EH (cell line): ENCODE measurements at places on chromosomes 12 and 14.

- DNase-seq: no peak
Measured at GRCh38 chr14:93879362-93879983, 47.7 kb upstream of the FAM181A start.

DNA sequence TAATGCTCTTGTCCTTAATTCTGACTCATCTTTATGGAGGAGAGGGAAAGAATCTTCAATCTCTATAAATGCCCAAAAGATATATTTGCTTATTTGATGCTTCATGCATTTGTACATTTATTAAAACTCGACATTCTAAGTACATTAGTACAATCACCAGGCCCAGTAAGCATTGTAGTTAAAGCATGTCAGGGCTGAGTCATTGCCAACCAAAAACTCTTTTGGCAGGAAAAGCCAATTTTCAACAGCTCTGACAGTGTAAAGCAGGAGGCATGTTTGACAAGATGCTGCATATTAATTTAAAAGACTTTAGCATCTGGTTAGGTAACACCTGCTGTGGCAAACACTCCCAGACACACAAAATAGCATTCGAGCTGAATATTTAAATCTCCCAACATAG is 290.9 kb downstream of the PPFIA2 start:
- DNase-seq: no peak

GRCh38 chr14:69822456-69822855 is 25.4 kb upstream of the SLC10A1 start:
- DNase-seq: no peak

DNA sequence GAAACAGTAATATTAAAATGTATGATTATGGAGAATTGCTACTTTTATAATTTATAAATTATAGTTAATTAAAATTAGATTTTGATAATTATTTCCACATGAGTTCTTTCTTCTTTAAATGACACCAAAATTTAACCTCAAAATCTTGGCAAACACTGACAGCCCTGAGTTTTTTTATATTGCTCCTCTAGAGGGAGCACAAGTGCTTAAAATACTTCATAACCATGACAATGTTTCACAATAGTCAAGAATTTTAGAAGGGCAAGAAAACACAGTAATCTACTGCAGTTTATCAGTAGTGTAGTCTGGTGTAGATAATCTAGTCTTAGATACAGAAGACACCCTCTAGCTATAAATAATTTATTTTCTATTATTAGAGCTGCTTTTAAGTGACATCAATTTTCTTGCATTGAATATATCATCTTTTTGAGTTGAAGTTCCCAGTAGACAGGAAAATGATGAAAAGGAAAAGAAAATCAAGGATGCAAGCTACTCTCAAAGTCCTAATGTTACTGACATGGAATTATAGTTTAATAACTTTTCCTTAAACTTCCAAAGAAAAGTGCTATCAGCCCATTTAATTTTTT is 14.3 kb upstream of the PTGER2 start:
- peak; percentile 65 for DNase-seq

DNA sequence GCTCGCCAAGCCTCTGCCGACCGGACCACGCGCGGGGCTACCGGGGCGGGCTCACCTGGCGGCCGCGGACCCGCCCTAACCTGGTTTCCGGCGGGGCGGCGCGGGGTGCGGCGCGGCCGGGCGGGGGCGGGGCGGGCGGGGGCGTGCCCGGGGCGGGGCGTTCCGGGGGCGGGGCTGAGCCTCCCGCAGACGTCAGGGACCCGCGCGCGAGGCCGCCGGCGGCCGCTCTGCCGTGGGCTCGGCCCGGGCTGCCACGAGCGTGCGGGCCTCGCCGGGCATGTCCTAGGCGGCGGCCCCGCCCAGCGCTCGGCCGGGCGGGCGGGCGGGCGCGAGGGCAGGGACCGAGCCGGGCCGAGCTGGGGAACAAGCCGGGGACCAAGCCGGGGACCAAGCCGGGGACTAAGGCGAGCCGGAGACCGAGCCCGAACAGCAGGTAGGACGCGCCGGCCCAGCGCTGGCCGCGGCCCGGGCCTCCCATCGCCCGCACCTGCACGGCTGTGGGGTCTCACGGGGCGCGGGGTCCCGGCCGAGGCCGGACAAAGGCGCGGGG is at the start of gene CEP170B:
TSS of gene CEP170B (plus strand) at position 188 of the 550 bp plus-strand sequence. CDS start 3,183 bp downstream, outside the sequence.
- peak; percentile 58 for DNase-seq

DNA sequence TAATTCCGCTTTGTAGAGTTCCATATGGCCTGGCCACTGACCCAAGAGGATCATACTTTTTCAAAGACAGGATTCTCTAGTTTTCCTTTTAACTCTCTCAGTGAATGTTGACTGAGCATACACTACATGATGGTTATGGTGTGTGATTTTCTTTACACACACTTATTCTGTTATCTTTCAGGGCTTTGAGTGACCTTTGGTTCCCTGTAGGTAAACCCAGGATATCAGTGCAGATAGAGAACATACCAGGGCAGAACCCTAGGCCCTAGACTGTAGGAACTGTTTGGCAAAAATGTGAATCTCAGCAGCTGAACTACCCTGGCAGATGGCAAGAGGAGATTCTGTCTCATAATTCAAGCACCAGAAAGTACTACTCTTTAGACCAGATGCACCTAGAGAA is 159.6 kb downstream of the KCNA5 start:
- no peak for DNase-seq

DNA sequence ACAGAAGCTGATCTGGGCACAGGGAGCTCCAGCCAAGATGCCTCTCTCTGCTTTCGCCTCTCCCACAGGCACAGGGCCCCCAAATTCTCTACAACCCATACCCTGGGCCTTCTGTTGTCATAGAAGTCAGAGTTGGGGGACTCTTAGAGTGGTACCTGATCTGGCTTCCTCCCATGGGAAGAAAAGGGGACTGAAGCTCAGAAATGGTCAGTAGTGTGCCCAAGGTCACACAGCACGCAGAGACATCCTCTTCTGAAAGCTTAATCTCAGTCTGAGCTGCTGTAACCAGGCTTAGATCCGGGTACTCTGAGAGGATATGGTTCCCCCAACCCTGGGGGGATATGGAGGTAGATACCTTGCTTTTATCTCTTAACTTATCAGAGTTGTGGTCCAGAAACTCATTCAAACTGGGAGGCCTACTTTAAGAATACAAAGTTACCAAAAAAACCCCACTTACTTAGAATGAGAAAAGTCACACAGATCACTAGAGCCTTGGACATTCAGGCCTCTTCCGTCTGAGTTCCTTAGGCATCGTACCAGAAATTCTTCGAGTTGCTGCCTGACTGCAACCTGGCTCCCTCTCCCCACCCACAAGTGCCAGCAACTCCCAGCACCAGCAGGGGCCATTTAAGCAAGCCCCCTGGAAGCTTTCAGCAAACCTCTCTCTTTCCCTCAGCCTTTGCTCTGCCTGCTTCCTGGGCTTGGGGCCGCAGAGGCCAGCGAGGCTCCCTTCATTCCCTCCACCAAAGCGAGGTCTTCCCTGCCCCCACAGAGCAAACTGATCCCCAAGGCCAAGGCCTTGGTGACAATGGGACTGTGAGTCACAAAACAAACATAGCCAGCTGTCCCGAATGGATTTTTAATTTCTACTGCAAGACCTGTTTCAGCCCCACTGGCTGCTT is 13.9 kb downstream of the KRT7 start:
- no peak for DNase-seq

- DNase-seq: peak; percentile 8
Measured at GRCh38 chr12:64946132-64946829, 121.8 kb downstream of the TBC1D30 start.

DNA sequence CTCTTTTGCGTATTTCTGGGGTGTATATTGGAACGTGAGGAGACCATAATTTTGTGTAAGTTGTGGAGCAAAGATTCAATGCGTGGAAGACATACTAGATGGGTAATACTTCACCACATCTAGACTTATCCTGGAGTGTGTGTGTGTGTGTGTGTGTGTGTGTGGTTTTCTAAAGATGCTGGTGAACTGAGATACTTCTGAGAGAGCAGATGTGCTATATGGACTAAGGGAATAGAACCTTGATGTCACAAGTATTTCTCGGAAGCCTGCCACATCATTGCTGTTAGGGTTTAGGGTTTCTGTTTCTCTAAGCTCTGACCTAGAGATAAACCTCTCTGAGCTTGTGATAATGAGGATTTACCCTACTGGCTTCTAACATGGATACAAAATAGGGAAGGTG is 138.8 kb downstream of the DACT1 start:
- no peak for DNase-seq

GRCh38 chr12:49868952-49869815 is 26.3 kb upstream of the BCDIN3D start:
- DNase-seq: peak; percentile 99

GRCh38 chr12:116138364-116138763 is 139.1 kb downstream of the MED13L start:
- DNase-seq: peak; percentile 65

DNA sequence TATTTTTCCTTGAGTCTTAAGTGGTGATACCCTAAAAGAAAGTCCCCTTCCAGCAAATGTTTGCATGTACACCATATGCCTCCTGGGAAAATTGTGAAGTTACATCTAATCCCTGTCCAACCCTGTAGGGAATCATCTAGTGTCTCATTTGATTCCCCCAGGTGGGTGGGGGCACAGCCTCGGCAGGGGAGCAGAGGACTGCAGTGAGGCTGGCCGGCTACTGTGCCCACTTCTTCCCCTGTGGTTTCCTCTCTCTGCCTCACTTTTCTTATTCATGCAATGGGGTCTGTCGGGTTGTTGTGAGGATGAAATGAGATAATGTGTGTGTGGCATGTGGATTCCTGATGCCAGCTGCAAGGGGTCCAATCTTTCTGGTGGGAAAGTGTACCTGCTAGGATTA is 6.0 kb downstream of the PAPLN start:
- no peak for DNase-seq

- no peak for DNase-seq
Measured at GRCh38 chr14:59633486-59633885, 56.9 kb upstream of the CCDC175 start.

DNA sequence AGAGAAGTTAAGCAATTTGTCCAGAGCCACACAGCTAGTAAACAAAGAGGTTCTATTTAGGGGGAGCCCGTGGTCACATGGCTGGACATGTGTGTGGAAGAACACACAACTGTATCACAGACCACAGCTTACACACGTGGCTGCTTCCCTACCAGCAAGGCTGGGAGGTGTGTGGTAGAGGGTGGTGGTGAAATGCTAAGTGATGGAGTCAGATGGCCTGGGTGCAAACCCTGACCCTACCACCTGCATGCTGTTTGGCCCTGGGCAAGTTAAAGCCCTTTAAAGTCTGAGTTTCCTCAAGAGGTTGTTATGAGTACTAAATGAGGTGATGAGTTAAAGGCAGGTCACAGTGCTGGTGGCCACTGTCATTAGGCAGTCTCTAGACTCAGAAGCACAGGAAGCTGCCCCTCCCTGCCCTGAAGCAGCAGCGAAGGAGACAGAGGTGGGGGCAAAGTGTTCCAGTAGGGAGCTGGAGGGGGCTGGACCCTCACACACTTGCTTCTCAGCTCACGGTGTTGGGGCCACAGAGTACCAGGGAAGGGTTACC is 64.2 kb downstream of the ERH start:
- DNase-seq: no peak

DNA sequence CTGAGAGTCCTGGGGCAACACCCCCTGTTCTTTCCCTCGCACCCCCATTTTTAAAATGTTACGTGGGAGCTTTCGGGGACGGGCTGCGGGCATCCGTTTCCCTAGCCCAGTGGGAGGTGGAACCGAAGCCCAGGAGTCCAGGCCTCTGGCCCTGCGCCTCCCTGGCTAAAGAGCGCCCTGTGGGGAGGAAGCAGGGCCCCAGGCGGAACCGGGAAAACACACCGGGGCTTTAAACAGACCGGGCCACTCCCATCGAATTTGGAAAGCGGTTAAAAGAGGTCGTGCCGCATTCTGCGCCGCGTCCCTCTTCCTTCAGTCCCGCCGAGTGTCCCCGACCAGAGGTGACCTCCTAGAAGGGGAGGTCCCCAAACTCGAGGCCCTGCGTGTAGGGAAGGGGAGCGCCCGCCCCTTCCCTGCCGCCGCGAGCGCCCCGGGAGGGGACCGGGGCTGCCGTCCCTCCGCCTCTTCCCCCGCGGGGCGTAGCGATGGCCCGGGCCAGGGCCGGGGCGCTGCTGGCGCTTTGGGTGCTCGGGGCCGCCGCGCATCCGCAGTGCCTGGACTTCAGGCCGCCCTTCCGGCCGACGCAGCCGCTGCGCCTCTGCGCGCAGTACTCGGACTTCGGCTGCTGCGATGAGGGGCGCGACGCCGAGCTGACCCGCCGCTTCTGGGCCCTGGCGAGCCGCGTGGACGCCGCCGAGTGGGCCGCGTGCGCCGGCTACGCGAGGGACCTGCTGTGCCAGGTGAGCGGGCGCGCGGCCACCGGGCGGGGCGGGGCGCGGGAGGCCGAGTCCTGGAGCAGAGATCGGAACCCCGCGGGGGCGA is at the start of gene HHIPL1:
TSS of gene HHIPL1 (plus strand) at position 407 of the 822 bp plus-strand sequence. CDS start at position 486, 79 bp downstream.
- peak; percentile 57 for DNase-seq

DNA sequence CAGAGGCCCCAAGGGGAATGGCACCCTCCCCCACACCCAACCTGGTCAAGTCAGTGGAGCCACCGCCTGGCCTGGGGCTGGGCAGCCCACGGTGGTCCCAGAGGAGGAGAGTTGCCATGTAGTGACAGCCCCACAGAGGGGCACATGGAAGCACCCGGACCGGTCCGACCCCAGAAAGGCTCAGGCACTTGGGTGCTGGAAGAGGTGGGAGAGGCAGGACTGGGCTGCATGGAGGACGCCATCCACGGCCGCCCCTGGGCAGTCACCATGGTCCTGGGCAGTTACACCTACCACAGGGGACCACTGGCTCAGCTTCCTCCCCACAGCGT is 37.9 kb upstream of the TMEM179 start:
- no peak for DNase-seq

DNA sequence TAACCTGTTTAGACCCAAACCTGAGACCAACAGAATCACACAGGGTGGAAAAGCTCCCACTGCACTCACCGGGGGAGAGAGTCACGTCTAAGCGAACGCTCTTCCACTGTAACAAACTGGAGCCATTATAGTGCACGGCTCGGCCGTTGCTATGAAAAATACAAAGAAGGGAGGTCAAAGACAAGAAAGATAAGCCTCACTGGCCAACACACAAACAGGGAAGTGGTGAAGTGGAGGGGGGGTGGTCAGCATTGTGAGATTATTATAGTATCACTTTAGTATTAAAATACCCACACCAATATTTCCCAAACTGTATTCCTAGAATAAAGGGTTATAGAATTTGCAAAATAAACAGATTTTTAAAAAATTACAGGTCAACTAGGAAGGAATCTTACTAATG is 90.9 kb downstream of the TRAFD1 start:
- no peak for DNase-seq

DNA sequence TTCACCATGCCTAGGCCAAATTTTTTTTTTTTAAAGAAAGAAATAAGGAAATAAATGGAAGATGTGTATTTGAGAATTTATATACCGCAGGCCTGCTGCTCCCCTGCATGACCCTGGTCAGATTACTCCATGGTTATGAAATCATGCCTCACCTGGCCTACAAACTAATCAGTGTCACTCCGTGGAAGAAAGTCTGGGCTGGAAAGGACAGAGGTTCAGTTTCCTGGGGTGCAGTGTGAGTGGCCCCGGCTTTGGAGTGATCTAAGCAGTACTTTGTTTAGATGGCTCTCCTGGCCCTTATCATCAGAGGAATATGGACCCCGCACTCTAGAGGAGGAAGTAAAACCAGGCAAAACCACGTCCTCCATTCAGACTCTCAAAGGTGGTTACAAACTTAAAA is 9.6 kb downstream of the APOBEC1 start:
- DNase-seq: no peak

- DNase-seq: no peak
Measured at GRCh38 chr12:68331500-68331868, 678 bp downstream of the MDM1 start.
